ENCODE measurements at places on chromosomes 12 and 14.
A peak's percentile ranks its signal among the peaks of the same experiment; 100 is the strongest.

DNA sequence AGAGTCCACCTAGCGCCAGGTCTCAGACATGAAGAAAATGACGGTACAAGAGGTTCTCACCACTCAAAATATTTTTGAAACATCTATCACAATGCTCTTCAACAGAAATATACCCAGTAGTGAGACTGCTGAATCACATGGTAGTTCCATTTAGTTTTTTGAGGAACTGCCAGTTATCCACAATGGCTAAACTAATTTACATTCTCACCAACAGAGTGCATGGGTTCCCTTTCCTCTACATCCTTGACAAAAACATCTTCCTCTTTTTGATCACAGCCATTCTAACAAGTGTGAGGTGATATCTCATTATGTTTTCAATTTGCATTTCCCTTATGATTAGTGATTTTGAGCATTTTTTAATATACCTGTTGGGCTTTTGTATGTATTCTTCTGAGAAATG lies 5.7 kb upstream of the GPR65 start:
- no peaks in the 10 kb centered on the region for H3K27me3 ChIP-seq
- H3K4me3 ChIP-seq, result no peak overlapping the region
- H3K27ac ChIP-seq, result no peak overlapping the region
- no peaks in the 10 kb centered on the region for H3K4me1 ChIP-seq
- H3K36me3 ChIP-seq, result no peaks in the 10 kb centered on the region

GRCh38 chr12:58920102-58920960 lies at the start of gene LRIG3:
LRIG3 (minus strand) TSS chr12:58920504; CDS start chr12:58920235, 269 bp downstream.
- H3K4me3 ChIP-seq, result peak within 1 kb of the TSS; percentile 82
- H3K27me3 ChIP-seq, result no peaks in the 10 kb centered on the region
- peak within 1 kb of the TSS; percentile 81 for H3K27ac ChIP-seq
- peaks cover 28% of the 10 kb centered on the region for H3K4me1 ChIP-seq
- no peaks in the 10 kb centered on the region for H3K36me3 ChIP-seq
- peak; percentile 41 for DNase-seq

- DNase-seq, result no peak
- no peaks in the 10 kb centered on the region for H3K27me3 ChIP-seq
- H3K4me1 ChIP-seq, result no peaks in the 10 kb centered on the region
- no peaks in the 10 kb centered on the region for H3K36me3 ChIP-seq
- H3K4me3 ChIP-seq, result no peak overlapping the region
Measured at GRCh38 chr12:5369298-5369697, 62.6 kb upstream of the NTF3 start.

DNA sequence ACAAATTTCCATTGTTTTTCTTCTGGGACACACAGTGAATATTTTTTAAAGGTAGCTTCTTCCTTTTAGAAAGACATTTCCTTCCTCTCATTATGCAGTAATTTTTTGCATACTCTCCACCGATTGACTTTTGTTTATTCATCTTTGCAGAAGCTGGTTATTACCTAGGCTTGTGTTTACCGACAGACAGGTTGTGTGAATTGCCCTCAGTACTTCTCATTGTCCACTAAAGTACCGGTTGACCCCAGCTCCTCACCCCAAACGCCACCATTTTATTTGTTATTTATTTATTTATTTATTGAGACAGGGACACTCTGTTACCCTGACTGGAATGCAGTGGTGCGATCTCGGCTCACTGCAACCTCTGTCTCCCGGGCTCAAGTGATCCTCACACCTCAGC lies 63.4 kb upstream of the MYL2 start:
- peaks cover 14% of the 10 kb centered on the region for H3K27me3 ChIP-seq
- H3K4me1 ChIP-seq, result no peaks in the 10 kb centered on the region
- no peak overlapping the region for H3K4me3 ChIP-seq
- no peaks in the 10 kb centered on the region for H3K36me3 ChIP-seq

Measured in Panc1 (cell line).